ENCODE measurements at places on chromosomes 11 and 22.

- DNase-seq, result no peak
These were observed 901.0 kb downstream of the BRD1 start for GRCh38 chr22:48926643-48927042.

DNA sequence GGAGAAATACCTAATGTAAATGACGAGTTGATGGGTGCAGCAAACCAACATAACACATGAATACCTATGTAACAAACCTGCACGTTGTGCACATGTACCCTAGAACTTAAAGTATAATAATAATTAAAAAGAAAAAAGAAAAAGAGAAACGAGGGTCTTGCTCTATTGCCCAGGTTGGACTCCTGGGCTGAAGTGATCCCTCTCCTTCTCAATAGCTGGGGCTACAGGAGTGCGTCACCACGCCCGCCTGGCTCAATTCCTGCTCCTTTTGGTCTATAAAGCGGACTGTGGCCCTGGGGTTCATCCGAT, 521 bp upstream of the PTS start:
- no peak for DNase-seq

GRCh38 chr22:49117486-49117885, 710.2 kb downstream of the BRD1 start:
- DNase-seq, result no peak

GRCh38 chr11:78266451-78266850, 77.7 kb downstream of the USP35 start:
- no peak for DNase-seq

DNA sequence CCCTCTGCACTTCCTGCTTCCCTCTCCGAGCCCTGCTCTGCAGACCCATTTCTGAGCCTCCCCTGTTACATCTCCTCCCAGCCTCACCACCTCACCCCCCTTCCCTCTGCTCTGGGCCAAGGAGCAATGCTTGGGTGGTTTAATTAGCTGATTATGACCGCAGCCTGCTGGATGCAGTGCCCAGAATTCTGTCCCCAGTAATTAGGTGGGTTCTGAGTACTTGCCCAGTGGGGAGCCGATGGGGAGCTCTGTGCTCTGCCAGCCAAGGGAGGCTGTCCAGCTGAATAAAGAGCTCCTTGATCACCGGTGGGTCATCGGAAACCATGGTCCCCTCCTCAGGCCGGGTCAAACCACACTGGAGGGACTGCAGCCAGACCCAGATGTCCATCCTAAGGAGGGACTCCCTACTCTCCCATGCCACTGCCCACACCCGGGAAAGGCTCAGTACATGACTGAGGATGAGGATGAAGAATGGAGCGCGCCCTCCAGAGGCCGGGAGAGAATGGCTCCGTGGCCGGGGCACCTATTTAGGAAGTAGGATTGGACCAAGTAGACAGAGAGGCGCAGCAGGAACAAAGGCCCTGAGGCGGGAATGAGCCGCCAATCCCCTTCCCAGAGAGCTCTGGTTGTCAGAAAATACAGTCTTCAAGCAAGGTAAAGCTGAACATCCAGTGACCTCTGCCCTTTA, 9.1 kb downstream of the ARRB1 start:
- DNase-seq, result no peak

- no peak for DNase-seq
These were observed 45.6 kb downstream of the SMCO4 start for GRCh38 chr11:93497596-93497995.

DNA sequence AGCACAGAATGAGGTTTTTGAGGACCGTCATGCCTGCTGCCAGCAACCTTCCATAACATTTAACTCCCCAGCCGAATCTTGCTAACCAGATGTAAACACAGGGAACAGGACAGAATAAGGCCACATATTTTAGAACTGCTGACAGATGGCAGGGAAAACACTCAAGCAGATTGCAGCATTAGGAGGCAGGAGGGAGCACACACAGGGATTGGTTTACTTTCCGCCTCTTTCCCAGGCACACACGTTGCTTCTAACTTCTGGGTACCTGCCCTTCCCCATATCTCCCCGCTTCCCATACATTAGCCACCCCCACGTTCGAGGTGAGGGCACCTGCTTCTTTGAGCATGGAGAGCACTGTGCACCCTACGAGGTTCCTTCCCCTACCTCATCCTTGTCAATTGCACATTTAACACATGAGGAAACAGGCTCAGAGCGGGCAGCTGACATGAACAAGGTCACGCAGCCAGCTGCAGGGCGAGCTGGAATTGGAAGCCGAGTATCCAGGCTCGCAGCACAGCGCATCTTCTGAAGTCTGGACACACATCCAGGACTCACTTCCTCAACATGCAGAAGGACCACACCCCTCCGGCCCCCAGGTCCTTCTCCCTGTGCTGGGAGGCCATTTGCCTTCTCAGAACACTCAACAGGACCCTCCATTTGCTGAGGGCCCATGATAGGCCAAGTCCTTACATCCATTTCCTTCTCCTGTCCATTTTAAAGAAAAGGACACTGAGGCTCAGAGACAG, 18.7 kb downstream of the ASPHD2 start:
- DNase-seq, result no peak

DNA sequence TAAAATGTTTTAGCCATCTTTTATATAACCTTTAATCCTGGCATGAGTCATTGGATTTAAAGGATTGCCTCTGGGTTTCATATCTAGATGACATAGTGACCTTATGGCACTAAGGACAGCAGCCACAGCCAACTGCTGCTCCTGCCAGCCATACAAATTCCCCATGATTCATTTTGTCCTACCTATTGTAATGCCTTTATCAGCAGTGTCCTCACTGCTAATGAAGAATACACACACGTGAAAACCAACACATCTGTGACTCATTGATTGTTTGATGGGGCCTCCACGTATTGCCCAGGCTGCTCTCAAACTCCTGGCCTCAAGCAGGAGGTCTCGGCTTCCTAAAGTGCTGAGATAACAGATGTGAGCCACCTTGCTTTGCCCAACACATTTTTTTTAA, 1.8 kb downstream of the LDHAL6A start:
- DNase-seq, result no peak

- peak; percentile 19 for DNase-seq
These were observed 36.2 kb downstream of the LIF start for GRCh38 chr22:30210235-30210909.

- no peak for DNase-seq
These were observed 95.0 kb upstream of the CD44 start for GRCh38 chr11:35043936-35044335.

DNA sequence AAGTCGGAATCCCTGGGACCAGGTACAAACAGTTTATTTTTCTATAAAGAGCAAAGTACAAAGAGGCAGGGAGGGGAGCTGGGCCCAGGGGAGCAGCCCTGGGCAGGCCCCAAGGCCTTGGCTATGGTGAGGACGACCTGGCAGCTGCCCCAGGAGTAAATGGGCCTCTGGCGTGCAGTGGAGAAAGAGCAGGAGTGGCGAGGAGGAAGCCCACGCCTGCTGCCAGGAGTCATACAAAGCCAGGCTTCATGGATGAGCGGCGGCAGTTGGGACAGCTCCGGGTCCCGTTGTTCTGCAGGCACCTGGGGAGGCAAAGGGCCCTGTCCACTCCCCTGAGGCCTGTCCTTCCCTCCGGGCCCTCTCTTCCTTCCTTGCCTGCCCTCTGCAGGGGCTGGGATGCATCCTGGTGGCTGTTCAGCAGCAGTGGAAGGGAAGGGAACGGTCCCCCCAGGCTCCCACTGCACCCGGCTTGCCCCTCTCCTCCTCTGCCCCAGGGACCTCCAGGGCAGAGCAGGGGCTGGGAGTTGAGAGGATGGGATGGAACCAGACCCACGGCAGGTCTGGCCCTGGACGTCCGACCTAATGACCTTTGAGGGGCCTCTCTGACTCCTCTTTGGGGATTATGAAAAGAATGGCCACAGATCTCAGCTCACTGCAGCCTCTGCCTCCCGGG, 11.1 kb downstream of the RAPSN start:
- DNase-seq, result no peak

- DNase-seq, result no peak
These were observed 128.5 kb downstream of the CWF19L2 start for GRCh38 chr11:107329164-107329563.

GRCh38 chr11:99241066-99241465, 220.3 kb downstream of the CNTN5 start:
- no peak for DNase-seq

- no peak for DNase-seq
These were observed 607.5 kb downstream of the METTL15 start for GRCh38 chr11:28715726-28716125.

- DNase-seq, result peak; percentile 80
These were observed 320 bp upstream of the PHLDA2 start for GRCh38 chr11:2929531-2929949.

- DNase-seq, result no peak
These were observed 1027.4 kb downstream of the BRD1 start for GRCh38 chr22:48800036-48800885.

DNA sequence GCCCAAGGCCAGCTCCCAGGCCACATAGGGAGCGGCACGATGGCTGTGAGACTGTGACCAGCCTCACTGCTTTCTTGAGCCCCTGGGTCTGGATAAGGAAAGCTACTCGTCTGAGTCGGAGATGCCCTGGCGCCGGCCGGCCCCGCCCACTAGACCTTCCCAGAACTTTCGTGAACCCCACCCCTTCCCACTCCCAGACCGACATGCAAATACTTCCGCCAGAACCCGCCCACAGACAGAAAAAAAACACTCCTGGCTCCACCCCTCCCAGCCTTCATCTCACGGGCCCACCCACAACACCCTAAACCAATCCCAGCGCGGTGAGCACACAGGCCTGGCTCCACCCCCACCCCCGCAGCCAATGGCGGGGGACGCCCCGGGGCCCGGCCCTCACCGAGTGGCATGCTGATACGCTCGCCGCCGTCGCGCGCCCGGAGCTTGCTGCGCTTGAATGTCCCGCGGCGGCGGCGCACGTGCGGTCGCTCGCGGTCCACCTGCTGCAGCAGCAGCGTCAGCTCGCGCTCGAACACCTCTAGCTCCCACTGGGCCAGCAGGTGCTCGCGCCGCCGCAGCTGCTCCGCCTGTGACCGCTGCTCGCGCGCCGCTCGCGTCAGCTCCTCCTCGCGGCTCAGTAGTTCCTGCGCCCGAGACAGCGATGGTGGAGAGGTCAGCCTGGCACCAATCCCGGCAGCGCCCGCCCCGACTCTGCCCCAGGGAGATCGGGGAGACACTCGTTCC, 7.0 kb downstream of the MAP3K11 start:
- DNase-seq, result no peak

DNA sequence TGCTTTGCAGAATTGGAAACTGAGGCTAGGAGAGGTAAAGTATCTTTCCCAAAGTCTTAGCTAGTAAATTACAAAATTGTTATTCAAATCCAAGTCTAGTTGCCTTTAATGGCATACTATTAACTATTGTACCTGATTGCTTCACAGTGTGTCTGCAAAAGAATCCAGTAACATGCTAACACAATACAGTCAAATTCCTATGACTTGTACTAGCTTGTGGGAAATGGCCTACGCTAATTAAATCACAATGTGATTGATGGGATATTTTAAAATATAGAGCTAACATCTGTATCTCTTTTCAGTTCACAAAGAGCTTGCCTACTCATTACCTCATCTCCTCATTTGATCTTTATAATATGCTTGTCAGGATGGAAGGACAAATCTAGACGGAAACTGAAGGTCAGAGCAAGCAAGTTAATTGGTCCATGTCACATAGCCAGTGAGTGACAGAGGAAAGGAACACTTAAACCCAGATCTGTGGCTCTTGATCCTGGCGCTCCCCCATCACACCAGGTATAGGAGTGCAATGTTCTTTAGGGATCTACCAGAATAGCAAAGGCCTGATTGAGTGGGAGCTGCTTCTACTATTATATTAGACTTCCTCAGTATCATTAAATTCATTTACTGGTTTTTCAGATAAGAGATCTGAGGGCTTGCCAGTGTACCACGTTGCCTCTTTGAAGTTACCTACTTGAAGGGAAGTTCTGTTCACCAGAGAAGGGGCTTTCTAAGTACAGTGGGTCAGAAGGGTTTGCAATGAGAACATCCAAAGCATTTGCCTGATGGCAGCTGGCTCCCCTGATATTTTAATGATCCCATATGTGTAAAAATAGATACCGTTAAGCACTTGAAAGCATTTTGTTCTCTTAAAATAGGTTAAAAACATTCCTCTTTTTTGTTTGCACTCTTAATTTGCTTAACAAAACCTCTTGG, 213.6 kb upstream of the SESN3 start:
- DNase-seq, result no peak

GRCh38 chr11:115778928-115779650, 274.9 kb upstream of the CADM1 start:
- DNase-seq, result no peak

GRCh38 chr11:71342951-71343827, 90.8 kb upstream of the SHANK2 start:
- peak; percentile 76 for DNase-seq

DNA sequence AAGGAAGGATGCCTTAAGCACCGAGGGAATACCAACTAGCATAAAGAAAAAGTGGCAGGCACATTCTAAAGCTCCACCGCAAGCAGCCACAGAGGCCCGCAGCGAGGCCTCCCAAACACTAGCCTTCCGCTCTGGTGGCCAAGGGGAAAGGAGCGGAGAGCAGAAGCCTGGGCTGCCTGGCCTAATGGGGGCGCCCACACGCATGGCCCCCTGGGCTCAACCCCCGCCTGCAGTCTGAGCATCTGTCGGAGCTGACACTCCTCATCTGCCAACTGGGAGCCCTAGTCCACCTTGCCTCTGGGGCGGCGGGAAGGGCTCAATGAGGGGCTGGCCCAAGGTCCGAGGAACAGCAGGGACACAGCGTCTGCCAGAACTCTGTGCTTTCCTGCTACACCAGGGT, 50.1 kb upstream of the WNT11 start:
- no peak for DNase-seq

DNA sequence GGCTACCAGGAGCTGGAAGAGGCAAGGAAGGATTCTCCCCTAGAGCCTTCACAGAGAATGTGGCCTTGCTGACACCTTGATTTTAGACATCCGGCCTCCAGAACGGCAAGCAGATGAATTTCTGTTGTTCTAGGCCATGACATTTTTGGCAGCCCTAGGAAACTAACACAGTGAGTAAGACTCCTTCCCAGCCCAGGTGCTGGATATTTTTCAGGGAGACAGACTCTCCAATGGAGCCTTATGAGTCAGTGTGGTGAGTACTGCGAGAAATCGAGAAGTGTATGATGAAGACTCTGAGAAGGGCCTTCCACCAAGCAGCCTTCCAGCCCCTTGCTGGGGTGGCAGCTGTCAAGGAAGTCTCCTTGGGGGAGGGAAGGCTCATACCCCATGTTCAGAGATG, 114.4 kb downstream of the OSBP2 start:
- DNase-seq, result no peak

GRCh38 chr11:75516886-75517285, 8.9 kb downstream of the GDPD5 start:
- DNase-seq, result no peak

- DNase-seq, result no peak
These were observed 226.1 kb downstream of the BLID start for GRCh38 chr11:121889931-121890330.

- DNase-seq, result no peak
These were observed 126.7 kb upstream of the BLID start for GRCh38 chr11:122242731-122243130.

GRCh38 chr11:1335811-1336761, 26.7 kb upstream of the TOLLIP start:
- DNase-seq, result peak; percentile 69

All from GM13976 (cell line).